Stimulated activated CD4-positive, alpha-beta T cell treated with anti-CD3 and anti-CD28 coated beads, Interleukin-15, amount 100 ng/mL, for 1 hour (primary cell): ENCODE measurements at places on chromosomes 5 and 9.
A peak's percentile ranks its signal among the peaks of the same experiment; 100 is the strongest.

DNA sequence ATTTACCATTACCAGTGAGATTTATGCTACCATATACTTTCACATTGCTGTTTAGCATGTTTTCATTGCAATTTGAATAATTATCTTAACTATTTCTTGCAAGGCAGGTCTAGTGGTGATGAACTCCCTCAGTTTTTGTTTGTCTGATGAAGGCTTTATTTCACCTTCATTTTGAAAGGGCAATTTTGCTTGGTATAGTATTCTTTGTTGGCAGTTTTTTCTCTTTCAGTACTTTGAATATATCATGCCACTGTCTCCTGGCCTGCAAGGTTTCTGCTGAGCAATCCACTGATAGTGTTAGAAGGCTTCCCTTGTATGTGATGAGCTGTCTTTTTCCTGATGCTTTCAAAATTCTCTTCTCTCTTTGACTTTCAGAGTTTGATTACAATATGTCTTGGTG is 188.0 kb downstream of the MARCHF11 start:
- no peak for DNase-seq

- DNase-seq = no peak
Observed at GRCh38 chr5:123283031-123283430, 140.2 kb downstream of the CEP120 start.

DNA sequence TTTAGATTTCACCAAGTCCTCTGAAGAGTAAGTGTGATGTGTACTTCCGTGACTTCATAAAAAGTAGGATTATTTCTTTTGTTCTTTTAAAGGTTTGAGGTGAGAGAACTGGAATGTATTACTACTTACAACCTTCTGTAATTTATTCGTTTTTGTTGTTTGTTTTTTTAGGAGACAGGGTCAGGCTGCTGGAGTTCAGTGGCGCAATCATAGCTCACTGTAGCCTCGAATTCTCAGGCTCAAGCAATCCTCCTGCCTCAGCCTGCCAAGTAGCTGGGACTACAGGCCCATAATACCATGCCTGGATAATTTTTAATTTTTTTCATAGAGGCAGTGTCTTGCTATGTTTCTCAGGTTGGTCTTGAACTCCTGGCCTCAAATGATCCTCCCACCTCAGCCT is 68.3 kb upstream of the RETREG1 start:
- no peak for DNase-seq

- no peak for DNase-seq
Observed at GRCh38 chr9:136527131-136527530, 18.7 kb downstream of the NOTCH1 start.

- DNase-seq = no peak
Observed at GRCh38 chr9:137128862-137129455, 10.0 kb upstream of the GRIN1 start.

- no peak for DNase-seq
Observed at GRCh38 chr5:157476702-157477408, 16.8 kb downstream of the NIPAL4 start.

DNA sequence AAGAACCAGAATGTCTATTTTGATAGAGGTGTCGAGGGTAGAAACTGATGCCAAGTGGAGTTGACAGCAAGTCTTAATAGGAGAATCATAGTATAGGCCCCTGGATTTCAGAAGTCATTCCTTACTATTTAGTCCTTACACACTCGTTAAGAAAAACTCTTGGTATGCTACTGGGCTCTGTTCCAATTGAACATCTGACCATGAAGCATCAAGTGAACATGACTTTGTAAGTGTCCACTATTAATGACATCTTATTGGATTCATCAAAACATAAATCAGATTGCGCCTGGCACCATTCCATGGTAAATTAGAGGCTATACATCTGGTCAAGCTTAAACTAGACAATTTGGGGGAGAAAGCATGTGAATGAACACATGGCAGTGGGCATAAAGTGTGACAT is 1056.5 kb upstream of the EDIL3 start:
- DNase-seq = no peak

GRCh38 chr5:9099689-9100088 is 446.2 kb downstream of the SEMA5A start:
- DNase-seq = no peak

- no peak for DNase-seq
Observed at GRCh38 chr5:74186356-74187315, 453.9 kb downstream of the ENC1 start.

DNA sequence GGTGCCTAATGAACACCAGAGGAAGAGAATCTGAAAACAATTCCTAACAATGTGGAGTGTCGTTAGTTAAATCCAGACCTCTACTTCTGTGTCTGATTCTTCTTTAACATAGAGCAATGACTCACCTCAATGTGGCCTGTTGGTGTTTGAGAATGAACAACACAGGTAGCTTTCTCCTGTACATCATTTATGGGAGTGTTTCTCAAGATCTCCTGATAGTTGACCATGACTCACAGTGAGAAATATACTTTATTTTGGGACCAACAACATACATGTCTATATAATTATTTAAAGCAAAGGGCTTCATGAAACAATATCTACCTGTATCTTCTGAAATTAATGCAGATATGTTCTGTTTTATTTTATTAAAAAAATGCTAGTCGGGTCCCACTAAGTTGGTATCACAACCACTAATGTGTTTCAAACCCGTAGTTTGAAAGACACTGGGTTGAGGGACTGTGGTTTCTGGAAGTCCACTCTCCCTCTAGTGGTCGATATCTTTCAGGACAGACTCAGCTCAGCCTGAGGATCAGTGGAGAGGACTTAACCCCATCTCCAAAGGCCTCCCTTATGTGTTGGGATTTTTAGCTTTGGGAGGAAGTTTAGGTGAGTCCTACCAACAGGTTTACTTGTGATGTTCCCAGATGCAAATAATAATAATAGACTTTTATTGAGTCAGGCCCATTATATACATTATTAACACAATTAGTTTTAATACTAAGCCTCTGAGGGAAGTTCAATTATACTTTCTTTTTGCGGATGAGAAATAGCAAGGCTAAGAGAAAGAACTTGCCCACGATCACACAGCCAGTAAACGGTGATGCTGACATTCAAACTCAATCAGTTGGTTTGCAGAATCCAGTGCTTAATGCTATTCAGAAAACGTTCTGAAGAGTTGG is 70.0 kb upstream of the KLF9 start:
- no peak for DNase-seq

DNA sequence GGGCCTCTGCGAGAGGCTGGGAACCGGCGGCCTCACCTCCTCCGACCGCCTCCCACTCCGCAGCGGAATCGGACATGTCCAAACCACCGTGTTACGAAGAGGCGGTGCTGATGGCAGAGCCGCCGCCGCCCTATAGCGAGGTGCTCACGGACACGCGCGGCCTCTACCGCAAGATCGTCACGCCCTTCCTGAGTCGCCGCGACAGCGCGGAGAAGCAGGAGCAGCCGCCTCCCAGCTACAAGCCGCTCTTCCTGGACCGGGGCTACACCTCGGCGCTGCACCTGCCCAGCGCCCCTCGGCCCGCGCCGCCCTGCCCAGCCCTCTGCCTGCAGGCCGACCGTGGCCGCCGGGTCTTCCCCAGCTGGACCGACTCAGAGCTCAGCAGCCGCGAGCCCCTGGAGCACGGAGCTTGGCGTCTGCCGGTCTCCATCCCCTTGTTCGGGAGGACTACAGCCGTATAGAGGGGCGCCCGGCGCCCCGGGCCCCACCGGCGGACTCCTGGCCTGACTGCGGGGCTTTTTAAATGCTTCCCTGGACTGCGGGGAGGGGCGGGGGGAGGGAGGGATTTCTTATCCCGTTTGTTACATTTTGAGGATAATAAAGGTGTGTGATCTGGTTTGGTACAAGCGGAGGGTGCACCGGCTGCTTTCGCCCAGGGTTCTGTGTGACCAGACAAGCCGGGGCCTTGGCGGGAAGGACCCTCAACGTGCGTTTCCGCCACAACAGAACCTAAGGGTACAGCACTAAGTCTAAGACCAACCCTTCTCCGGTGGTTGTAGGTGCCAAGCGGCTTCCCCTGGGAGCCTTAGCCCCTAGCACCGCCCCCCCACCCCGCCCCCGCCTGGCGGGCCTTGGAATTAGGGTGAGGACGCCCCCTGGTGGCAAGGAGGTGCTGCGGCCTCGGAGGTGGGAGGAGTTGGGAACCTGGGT is 9.3 kb downstream of the PRR7 start:
- peak; percentile 96 for DNase-seq

DNA sequence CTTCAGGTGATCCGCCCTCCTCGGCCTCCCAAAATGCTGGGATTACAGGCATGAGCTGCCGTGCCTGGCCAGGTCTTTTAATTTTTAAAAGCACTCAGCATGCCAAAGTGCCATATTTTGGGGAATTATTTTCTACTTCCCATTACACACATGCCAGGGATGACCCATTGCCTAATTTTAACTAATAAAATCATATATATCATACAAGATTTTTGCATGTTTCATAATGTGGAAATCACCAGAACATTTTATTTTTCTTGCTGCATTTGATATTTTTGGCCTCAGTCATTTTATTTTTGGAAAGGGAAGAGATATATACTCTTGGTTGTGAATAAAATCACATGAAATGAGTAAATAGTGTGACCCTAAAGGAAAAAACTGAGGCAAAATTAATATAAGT is 45.3 kb upstream of the TENT2 start:
- no peak for DNase-seq

DNA sequence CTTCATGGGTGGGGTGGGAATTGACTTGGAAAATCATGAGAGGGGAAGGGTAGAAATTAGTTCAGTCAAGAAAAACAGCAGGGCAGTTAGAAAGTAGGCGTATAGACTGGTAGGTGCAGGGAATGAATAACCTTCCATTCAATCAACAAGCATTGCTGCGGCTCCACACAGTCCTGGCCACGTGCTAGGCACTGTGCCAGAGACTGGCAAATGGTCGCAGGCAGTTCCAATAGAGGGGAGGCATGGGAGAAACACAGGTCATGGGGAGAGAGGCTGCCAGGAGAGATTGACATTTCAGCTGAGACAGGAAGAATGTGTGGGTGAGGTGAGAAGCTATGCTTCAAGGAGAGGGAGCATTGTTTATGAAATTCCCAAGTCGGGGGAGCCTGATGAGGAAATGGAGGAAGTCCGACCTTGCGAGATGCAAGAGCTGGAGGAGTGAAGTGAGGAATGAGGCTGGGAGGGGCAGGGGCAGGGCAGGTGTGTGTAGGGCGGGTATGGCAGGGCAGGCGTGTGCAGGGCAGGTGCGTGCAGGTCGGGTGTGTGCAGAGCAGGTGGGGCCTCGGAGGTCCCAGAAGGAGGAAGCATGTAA is 54.4 kb upstream of the PPARGC1B start:
- no peak for DNase-seq

DNA sequence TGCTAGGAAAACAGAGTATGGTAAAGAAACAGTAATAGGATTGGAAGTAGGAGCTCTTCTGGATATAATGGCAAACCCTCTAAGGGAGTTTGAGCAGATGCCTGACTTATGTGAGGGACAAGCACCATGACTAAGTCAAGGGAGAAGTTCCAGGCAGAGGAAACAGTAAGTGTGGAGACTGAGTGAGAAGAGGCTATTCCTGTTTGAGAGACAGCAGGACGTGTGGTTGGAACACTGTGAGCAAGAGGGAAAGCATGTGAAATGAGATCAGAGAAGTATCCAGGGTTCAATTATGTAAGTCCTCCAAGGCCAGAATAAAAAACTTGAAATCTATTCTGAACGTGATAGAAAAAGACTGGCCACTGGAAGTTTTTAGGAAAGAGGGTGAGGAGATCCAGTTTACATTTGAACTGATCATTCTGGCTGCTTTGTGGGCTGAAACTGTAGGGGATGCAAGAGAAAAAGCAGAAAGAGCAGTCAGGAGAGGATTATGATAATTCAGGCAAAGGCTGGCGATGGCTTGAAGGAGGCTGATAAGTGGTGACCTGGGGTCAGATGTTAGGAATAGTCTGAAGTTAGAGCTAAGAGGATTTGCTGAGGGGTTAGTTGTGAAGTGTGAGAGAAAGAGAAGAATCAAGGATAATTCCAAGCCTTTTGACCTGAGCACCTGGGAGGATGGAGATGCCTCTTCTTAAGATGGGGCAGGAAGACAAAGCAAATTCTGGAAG is 19.2 kb downstream of the DMAC1 start:
- DNase-seq = no peak

GRCh38 chr9:123121457-123121856 is 88.0 kb downstream of the GPR21 start:
- no peak for DNase-seq

- DNase-seq = no peak
Observed at GRCh38 chr9:77883846-77884771, 147.5 kb downstream of the GNAQ start.

DNA sequence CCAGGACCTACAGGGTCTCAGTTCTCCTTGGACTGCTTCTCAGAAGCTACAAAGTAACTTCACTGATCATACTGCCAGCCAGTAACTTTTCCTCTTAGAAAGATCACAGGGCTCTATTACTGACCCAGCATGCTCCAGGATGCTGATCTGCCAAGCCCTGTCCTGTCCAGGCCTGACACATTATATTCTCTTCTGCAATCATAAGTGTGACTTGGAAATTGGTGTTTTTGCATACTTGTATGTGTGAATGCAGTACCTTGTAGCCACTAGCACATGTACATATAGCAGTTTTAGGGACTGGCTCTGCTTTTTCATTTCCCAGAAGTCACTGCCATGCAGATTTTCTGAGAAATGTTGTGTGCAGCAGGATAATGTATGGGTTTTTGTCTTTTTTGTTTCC is 40.1 kb upstream of the CCNH start:
- no peak for DNase-seq

DNA sequence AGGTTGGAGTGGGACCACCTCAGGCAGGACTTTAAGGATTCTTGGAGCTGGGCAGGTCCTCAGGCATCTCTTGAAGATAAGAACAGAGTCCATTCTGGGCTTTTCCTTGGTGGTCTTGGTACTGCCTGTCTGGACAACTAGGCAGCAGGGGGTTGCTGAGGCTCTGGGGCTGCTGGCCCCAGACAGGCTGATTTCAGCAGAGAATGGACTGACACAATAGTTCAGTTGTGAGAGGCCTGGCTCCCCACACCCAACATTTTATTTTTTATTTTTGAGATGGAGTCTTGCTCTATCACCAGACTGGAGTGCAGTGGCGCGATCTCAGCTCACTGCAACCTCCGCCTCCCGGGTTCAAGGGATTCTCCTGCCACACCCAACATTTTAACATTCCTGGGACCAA is 4.6 kb downstream of the ANGPTL2 start:
- DNase-seq = no peak

- no peak for DNase-seq
Observed at GRCh38 chr5:8209500-8209899, 340.6 kb downstream of the MTRR start.

DNA sequence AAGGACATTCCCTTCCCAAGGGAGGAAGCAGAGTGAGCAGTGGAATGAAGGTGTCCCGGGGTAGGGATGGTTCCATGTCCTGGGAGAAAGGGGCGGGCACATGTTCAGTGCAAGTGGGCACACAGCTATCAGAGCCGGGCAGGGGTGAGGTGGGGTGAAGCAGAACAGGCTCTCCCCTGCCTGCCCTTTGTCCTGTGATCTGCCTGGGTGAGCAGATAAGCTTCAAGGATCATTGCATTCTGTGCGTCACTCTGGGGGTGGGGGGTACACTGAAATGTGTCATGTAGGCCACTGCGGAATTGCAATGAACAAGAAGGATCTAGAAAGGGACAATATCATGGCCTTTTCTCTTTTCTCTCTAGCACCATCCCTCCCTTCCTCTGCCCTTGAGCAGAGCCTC is 61.7 kb upstream of the SHB start:
- DNase-seq = no peak

GRCh38 chr5:151480384-151481293 is 33.2 kb downstream of the SLC36A1 start:
- DNase-seq = no peak
